Stomach (tissue), 19 donors: ENCODE measurements at places on chromosomes 12 and 14. TPM values are rescaled to one million over a fixed set of nuclear protein-coding genes. Genes with fewer than 3 reads are reported as not detected.

DNA sequence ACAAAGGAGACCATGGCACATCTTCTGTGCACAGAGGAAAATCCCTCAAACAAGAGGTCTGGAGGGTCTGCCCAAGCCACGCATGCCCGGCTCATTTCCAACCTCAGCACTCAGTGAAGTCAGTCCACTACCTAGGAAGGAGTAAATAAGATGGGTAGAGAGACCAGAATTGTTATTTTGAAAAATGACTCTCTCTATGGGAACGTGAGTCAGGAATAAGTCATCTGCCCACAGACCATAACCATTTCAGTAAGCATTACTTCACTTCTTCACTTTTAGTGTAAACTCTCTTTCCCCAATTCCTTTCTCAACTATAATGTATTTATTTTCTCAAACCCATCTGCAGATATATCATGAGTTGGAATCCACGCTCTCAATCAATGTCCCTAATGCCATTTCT, 1039.9 kb upstream of the USP15 start:
- H3K4me1 ChIP-seq: no peaks in the 10 kb centered on the region
- H3K27me3 ChIP-seq: no peaks in the 10 kb centered on the region
- no peak overlapping the region for H3K4me3 ChIP-seq
- no peak overlapping the region for H3K27ac ChIP-seq
- H3K36me3 ChIP-seq: no peaks in the 10 kb centered on the region
- DNase-seq: no peak

DNA sequence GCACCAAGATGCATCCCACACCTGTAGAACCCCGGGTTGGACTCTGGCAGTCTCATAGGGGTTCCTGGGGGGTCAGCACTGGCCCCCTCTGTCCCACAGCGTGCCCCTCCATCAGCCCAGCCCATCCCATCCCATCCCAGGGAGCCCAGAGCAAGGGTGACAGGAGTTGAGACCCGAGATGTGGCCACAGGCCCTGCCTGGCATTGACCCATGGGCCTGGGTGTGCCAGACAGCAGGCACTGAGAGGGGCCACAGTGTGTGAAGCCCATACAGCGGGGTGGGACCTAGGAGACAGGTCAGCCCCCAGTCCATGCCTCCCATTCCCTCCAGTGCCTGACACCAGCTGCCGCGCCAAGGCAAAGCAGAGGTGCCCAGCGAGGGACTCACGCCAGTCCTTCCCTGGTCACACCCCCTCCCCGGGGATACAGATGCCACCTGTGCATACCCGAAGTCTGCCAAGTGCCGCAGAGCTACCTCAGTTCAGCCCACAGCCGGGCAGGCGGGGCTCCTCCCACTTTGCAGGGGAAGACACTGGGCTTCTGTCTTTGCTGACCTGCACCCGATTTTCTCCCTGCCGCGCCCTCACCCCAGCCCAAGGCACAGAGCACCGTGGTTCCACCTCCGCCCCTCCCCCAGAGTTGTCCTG, 50.4 kb downstream of the CYP46A1 start:
- peaks cover 61% of the 10 kb centered on the region for H3K4me1 ChIP-seq
- no peaks in the 10 kb centered on the region for H3K36me3 ChIP-seq
- no peaks in the 10 kb centered on the region for H3K27me3 ChIP-seq
- H3K27ac ChIP-seq: peak overlapping the region; percentile 37
- H3K4me3 ChIP-seq: no peak overlapping the region
- DNase-seq: peak; percentile 69

GRCh38 chr14:20614038-20614840, 23.1 kb upstream of the RNASE12 start:
- peaks cover 9% of the 10 kb centered on the region for H3K4me1 ChIP-seq
- H3K27me3 ChIP-seq: no peaks in the 10 kb centered on the region
- H3K36me3 ChIP-seq: no peaks in the 10 kb centered on the region
- no peak for DNase-seq
- H3K27ac ChIP-seq: peak overlapping the region; percentile 61

DNA sequence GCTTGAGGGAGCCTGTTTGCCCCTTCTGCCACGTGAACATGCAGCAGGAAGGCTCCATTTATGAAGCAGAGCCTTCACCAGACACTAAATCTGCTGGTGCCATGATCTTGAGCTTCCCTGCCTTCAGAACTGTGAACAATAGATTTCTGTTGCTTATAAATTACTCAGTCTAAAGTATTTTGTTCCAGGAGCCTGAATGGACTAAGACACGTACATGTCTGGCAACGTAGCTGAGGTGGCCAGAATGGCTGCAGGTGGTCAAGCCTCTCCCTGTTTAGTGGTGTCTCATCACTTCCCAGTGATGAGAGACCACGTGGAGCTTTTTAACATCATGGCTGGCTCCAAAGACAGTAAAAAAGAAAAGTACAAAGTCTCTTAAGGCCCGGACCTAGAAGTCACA, 32.2 kb upstream of the SLC38A2 start:
- no peak overlapping the region for H3K27ac ChIP-seq
- no peaks in the 10 kb centered on the region for H3K36me3 ChIP-seq
- no peaks in the 10 kb centered on the region for H3K27me3 ChIP-seq
- peaks cover 16% of the 10 kb centered on the region for H3K4me1 ChIP-seq

DNA sequence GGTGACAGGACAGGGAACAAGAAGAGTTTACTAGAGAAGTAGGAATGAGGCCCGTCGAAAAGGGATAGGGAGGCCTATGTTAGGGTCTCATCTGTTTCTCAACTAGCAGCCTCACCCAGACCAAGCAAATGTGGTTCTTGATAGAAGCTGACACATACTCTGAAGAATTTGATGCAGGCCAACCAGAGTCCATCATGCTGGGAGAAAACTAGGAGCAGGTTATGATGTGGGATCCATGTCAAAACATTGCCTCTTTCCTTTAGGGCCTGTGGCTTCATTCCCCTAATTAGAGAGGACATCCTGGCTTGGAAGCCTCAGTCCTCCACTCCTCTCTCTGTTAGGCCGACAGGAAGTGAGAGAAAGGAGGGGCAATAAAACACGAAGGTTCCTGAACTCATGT, 122.8 kb downstream of the NTF3 start:
- no peak overlapping the region for H3K27ac ChIP-seq
- H3K4me3 ChIP-seq: no peak overlapping the region
- DNase-seq: no peak
- no peaks in the 10 kb centered on the region for H3K4me1 ChIP-seq
- no peaks in the 10 kb centered on the region for H3K27me3 ChIP-seq

DNA sequence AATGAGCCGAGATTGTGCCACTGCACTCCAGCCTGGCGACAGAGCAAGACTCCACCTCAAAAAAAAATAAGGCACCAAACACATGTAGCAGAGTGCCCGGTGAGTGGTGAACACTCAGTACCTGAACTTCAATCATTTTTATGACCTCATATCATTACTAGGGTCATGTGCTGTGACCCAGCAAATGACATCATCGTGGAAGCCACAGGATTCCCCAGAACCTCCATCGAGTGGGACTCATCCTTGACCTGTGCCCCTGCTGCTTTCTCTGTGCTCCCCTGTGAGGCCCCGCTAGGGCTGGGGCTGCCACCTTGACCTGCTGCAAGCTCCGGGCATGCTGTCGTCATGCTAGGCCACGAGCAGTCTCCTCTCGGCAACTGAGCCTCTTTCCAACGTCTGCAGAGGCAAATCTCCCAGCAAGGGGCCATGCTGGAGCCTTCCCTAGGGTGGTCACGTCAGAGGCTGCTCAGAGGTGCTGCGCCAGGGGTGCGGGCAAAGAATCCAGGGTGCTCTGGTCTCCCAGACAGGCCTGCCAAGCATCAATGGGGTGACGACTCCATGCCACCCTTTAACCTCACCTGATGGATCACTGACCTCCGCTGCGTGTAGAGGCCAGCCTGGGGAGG, 18.5 kb downstream of the GLTP start:
- H3K27ac ChIP-seq: no peak overlapping the region
- no peak for DNase-seq
- peaks cover 33% of the 10 kb centered on the region for H3K36me3 ChIP-seq
- H3K4me3 ChIP-seq: no peak overlapping the region
- peaks cover 25% of the 10 kb centered on the region for H3K4me1 ChIP-seq
- H3K27me3 ChIP-seq: no peaks in the 10 kb centered on the region

DNA sequence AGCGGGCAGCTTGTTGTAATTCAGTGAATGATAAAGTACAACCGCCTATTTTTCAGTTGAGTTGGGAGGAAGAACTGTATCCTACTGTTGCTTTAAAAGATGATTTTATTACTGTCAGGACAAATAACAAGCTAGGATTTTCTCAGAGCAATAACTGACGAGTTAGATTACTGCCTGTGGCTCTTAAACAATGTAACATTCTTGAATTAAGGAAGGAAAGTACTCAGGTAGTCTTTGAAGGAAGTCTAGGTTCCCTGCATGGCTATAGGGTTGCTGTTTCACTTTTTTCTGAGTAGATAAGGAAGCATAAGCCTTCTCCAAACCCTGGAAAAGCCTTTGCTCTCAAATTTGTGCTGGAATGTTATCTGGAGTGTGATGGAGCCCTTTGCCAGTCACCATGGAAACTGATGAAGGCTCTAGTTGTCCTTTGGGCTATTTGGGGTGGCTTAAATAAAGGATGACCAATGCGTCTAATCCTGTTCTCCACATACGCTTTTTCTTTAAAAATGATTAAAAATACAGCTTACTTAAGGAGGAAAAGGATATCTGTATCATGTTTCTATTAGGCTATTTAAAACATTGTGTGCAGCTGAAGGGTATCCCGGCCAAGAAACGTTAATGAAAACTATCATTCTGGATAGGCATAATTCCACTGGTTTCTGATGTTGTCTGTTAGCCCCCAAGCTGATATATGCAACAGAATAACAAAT, 17.7 kb downstream of the NUBPL start:
- no peak overlapping the region for H3K4me3 ChIP-seq
- no peaks in the 10 kb centered on the region for H3K36me3 ChIP-seq
- H3K27ac ChIP-seq: no peak overlapping the region
- DNase-seq: peak; percentile 12

DNA sequence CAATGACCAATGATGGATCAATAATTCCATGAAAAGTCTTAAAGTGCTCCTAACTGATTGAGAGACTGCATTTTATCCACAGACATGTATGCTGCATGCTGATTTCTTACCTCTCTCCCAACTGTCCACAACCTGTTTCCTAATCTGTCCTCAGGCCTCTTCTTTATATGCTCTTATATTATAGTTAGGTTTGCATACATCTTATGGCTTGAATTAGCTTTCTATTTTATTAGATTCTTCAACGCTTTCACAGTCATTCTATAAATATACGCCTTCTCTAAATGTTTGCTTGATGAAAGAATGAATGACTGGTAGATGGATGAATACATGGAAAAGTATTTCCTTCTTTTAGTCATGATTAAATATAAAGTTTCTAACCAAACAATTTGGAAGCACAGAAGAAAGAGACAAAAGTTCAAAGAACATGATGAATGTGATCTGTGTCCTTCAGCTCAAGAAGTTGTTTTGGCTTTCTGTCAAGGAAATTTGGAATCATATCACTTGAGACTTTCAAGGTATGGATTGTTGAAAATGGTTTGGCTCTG, 91.8 kb upstream of the NPAS3 start:
- H3K27me3 ChIP-seq: no peaks in the 10 kb centered on the region
- no peak overlapping the region for H3K27ac ChIP-seq
- no peaks in the 10 kb centered on the region for H3K4me1 ChIP-seq

- no peak for DNase-seq
- H3K36me3 ChIP-seq: no peaks in the 10 kb centered on the region
- no peak overlapping the region for H3K4me3 ChIP-seq
- no peaks in the 10 kb centered on the region for H3K4me1 ChIP-seq
- H3K27ac ChIP-seq: no peak overlapping the region
These were observed 90.6 kb downstream of the CIT start for GRCh38 chr12:119786539-119786938.

DNA sequence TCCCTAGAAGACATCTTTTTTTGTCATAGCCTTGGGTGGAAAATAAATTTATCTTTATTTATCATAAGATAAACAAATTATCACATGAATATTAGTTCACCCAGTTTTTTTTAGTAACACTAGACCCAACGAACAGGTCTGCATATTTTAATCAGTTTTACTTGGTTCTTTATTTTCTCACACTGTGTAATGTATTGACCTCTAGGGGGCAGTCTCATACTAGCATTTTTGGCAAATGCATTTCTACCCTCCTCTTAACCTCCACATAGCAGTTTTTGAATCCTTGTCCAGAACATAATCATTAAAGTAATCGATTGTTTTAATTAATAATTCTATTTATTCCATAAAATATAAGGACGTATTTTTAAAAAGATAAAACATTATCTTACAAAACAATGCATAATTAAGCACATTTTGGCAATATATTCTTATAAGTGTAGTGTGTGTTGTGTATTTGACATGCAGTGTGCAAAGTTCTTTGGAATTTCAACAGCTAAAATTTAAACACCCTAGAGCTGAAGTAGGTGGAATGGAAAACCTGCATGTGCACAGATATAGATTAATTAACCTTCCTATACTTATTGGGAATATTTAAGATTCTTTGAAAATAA, 31.6 kb upstream of the PTPRQ start:
- H3K36me3 ChIP-seq: no peaks in the 10 kb centered on the region
- H3K27me3 ChIP-seq: no peaks in the 10 kb centered on the region
- no peak overlapping the region for H3K27ac ChIP-seq
- DNase-seq: peak; percentile 78
- no peak overlapping the region for H3K4me3 ChIP-seq

DNA sequence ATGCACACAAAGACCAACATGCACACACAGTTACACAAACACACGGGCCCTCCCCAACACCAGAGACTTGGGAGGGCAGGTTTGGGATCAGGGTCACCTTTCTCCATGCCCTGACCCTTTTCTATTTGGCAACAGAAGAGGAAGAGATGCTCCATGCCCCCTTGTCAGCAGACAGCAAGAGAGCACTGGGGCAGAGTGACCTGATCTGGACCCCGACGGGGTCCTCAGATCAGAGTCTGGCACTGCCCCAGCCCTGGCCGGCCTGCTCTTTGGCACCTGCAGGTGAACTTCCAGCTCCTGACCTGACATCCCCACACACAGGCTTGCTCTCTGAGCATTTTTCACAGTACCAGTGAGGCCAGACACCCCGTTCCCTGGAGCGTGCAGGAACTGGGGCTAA, 21.4 kb downstream of the ADCY6 start:
- H3K27me3 ChIP-seq: no peaks in the 10 kb centered on the region
- no peak overlapping the region for H3K4me3 ChIP-seq
- no peak overlapping the region for H3K27ac ChIP-seq
- no peak for DNase-seq

- no peaks in the 10 kb centered on the region for H3K36me3 ChIP-seq
- no peak overlapping the region for H3K27ac ChIP-seq
- no peak overlapping the region for H3K4me3 ChIP-seq
These were observed 431.6 kb downstream of the RAD51B start for GRCh38 chr14:68250927-68251768.

- DNase-seq: no peak
- no peaks in the 10 kb centered on the region for H3K36me3 ChIP-seq
- H3K27me3 ChIP-seq: no peaks in the 10 kb centered on the region
- no peaks in the 10 kb centered on the region for H3K4me1 ChIP-seq
These were observed 88.9 kb upstream of the SOX5 start for GRCh38 chr12:24038211-24038997.

The TAS2R46 gene
- 10.5 TPM for total RNA-seq

The SLC8A3 gene
- total RNA-seq: 2.4 TPM

The RASSF9 gene
- 0.58 TPM for total RNA-seq

The CFL2 gene
- total RNA-seq: 158 TPM

The YARS2 gene
- total RNA-seq: 22.6 TPM

The LRRK2 gene
- total RNA-seq: 26.3 TPM
